Stimulated activated CD8-positive, alpha-beta memory T cell treated with anti-CD3 and anti-CD28 coated beads, Interleukin-7, amount 100 ng/mL, for 1 hour (primary cell): ENCODE measurements at places on chromosomes 6 and 20.

DNA sequence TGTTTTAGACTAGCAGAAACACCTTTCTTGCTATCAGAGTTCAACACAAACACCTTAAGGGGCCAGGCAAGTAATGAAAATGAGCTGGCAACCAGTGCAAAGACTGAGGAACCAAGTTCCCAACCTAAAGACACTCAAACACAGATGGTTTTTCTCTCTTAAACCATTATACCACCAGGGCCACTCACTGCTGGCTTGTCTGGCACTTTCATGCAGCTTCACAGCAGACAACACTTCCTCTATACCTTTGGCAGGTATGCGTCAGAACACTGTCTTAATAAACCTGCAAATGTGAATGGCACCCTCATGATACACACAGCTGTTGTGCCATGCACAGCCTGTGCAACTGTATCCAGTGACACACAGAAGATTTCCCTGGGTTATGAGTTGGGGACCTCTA is 41.6 kb downstream of the NFATC2 start:
- no peak for DNase-seq

GRCh38 chr6:106804346-106805335 is 169.9 kb downstream of the CD24 start:
- no peak for DNase-seq

GRCh38 chr6:148500402-148500801 is 157.8 kb downstream of the SASH1 start:
- DNase-seq = no peak

DNA sequence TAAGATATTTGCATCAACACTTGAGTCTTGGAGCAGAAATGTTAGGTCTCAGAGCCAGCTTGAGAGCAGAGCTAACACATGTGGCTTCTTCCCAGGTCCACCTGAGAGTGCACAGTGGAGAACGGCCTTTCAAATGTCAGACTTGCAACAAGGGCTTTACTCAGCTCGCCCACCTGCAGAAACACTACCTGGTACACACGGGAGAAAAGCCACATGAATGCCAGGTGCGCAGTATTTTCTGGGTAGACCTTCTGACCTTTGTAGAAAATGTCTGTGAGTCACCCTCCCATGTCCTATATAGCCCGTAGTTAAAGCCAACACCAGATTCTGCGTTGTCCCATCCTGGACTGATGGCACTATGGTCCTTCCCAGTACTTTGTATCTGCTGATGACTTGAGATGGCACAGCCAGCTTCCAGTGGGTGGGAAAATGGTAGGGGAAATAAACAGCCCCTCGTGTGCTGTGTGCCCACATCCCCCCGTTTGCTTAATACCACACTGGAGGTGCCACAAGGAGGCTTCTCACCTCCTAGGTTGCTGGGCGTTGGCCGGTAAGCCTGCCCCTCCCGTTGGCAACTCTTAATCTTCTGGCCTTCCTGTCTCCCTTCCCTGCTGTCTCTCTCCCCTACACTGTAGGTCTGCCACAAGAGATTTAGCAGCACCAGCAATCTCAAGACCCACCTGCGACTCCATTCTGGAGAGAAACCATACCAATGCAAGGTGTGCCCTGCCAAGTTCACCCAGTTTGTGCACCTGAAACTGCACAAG is 20.3 kb downstream of the PRDM1 start:
- no peak for DNase-seq

DNA sequence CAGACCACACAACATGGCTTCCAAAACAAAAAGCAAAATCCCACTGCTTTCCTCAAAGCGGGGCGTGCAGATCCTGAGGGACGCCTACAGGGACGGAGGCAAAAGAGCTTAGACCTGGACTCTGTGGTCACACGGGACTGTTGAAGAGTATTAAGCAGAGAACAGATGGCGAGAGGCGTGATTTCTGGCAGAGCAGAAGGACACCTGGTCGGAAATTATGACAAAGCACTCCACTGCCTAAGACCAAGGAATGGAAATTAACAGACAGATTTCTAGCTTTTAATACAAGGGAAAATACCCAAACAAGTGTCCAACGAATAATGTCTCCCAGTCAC is 15.4 kb downstream of the CST7 start:
- no peak for DNase-seq

DNA sequence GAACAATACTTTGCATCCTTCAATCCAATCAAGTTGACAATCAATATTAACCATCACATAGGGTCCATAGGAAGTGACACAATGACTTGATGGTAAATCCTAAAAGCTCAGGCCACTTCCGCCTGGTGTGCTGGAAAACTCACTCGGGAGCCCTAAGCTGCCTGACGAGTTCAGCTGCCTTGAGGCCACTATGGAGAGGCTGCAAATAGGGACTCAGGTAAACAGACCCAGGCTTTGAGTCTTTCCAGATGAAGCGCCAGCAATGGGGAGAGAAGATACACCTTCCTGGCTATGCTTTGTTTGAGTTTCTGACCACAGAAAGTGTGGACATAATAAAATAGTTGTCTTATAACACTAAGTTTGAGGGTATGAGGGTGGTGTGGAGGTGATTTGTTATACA is 112.6 kb downstream of the GPR63 start:
- DNase-seq = no peak

DNA sequence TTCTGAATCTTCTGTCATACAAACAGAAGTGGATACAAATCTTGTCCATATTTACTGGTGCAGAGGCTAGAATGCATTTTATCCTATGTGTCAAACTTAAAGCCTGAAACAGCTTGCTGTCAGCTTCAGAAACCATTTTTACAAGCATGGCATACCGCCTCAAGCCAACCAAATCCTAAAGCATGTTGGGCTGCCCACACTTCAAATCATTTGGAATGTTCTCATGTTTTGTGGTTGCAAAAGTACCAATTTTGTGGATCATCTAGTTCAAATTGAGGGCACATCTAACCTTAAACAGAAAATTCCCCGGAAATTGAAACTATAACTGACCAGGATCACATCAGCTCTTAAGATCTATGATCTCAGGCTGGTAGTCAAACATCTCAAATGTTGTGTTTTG is 3.2 kb downstream of the GPR63 start:
- DNase-seq = no peak

- DNase-seq = no peak
These were observed 7.7 kb upstream of the SEC63 start for GRCh38 chr6:107965746-107966145.

DNA sequence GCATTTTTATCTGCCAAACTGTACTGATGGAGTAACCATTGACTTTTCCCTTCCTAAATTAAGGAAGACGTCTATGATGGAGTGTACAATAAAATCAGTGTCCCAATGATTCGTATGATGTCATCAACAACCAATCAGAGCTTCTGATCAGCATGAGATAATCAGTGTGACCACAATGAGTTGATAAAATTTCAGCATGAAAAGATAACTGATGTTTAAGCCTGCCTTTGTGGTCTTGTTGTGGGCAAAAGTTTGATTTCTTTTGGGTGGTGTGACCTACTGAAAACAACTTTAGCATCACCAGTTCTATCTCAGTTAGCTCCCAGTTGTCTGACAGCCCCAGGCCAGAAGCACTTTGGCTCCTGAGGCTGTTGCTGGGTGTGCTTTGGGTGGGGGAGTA is 3.3 kb downstream of the PCIF1 start:
- no peak for DNase-seq

GRCh38 chr20:21048841-21049273 is 57.3 kb downstream of the LINC00237 start:
- peak; percentile 25 for DNase-seq

DNA sequence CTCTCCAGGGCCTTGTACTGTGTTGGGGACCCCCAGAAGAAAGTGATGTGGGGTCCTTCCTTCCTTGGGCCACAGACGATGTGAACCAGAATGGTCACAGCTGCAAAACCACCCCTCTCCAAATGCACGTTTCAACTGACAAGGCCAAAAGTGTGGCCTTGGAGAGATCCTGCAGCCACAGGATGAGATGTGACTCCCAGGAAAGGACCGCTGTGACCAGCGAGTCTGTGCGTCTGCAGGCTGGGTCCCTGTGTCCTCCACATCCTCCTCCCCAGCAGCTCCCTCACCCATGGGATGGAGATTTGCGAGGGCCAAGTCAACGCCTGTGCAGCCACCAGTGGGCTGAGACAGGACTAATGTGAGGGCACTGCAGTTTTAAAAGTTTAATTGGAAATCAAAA is 247.0 kb downstream of the ERMARD start:
- DNase-seq = no peak

DNA sequence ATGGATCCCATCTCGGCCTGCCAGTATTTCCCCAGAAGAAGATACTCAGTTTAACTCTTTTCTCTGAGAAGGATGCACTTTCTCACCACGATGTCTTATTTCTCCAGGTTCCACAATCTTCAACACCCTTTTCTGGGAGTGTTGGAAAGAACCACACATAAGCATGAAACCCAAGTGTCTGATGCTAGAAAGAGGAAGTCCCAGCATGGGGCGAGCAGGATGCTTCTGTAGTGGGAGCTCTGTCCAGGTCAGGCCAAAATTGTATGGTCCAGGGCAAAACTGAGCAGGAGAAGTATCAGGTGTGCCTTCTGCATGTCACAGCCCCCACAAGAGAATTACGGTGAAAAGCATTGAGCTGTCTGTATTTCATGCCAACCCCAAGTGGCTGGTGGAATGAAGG is 11.0 kb downstream of the TREM1 start:
- no peak for DNase-seq

GRCh38 chr6:29584821-29585220 is at the start of gene OR2H2:
Gene OR2H2 (plus strand): TSS chr6:29585121. CDS start chr6:29587945, 2,824 bp downstream.
- DNase-seq = no peak

DNA sequence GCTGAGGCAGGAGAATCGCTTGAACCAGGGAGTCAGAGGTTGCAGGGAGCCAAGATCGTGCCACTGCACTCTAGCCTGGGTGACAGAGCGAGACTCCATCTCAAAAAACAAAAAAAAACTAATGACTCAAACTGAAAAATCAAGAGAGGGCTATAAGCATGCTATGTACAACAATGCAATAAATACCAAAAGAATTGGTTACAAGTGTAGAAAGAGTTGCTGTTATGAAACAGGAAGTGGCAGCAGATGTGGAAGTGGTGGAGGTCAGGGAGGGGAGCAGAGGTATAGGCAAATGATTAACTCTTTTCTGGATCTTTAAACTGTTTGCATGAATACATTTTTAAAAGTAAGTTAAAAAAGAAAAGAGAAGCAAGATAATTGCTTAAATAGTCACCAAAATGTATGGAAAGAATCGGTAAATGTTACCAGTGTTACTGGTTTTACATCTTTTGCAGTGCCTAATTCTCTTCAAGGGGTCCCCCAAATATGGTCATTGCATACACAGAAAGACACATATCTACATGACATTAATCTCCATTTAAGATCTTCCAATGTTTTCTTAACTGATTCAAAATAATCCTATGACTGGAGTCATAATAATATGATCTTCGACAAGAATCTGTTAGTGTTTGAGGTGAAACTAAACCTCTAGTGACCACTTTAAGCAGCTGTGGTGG is 15.0 kb downstream of the CALHM6 start:
- DNase-seq = no peak

DNA sequence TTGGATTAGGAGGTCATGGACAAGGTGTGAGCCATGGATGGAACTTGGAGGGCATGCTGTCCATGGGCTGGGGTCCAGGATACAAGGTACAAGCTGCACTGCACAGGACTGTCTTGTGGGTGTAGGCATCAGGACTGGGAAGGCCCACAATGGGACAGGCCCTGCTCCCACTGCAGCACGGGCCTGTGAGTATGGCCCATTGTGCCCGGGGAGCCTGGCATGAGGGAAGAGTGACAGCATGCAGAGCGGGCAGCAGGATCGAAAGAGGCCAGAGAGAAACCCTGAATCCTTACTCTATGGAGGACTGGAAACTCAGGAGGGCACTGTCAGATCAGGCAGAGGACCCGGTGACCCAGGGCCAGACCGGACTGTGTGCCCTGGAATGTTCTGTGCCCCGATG is 211.3 kb downstream of the PREX1 start:
- no peak for DNase-seq

DNA sequence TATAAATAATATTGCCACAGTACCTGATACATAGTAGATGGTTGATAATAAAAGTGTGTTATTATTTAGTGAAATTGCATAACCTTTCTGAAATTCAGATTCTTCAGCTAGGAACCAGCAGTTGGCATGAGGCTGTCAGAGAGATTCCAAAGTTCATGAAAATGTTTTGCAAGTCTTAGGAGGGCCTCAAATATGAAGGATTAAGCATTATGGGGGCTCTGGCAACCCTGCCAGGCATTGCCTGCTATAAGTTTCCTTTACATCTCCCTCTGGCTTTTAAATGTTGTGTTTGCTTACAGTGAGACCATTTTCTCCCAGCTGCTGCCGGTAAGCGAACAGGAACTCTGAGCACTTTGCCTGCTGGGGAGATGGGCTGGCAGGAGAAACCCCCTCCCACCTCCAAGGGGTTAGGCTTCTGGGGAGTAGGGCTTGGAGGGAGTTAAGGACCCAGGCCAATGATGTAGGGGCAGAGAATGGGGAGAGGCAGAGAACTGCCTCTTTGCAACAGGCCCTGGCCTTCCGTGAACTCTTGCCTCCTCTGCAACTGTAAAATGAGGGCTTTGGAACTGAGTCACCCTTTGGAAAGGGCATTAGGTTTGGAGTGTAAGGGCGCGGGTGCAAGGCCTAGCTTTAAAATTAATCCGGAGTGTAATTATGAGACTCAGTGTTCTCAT is 33.2 kb upstream of the KIF3B start:
- no peak for DNase-seq

DNA sequence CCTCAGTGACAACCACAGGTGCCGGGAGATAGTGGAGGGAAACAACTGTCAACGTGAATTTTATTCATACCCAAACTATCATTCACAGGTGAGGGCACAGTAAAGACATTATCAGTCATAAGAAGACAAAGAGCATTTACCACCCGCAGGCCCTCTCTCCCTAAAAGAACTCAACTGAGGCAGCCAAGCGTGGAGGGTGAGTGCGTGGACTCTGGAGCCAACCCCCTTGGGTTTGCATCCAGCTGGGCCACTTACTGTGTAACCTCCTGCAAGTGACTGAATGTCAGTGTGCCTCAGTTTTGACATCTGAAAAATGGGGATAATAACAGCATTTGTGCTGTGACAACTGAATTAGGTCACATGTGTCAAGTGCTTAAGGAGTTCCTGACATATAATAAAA is 70.6 kb upstream of the KCNK16 start:
- DNase-seq = no peak

GRCh38 chr6:44388887-44389286 is 1.4 kb downstream of the CDC5L start:
- DNase-seq = no peak

GRCh38 chr6:144344646-144345045 is 59.5 kb downstream of the UTRN start:
- DNase-seq = no peak

DNA sequence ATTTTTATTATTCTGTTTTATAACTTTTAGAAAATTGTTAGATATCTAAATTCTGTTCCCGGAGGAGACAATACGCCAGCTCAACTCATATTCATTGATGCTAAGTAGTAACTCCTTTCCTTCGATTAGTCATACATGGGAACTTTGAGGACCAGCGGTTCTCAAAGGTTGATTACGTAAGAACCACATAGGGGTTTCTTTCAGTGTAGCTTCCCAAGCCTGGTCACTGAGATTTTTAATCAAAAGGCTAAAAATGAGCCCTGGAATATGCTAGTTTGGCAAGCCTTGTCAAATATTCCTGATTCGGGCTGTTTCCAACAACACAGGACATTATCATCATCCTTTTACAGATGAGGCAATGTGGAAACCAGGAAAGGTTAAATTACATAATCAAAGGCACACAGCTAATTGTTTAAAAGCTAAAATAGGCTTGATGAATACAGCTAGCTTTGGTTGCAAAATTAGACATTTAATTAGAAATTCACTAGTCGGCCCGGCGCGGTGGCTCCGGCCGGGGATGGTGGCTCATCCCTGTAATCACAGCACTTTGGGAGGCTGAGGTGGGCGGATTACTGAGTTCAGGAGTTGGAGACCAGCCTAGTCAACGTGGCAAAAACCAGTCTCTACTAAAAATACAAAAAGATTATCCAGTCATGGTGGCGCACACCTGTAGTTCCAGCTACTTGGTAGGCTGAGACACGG is 14.6 kb upstream of the MEI4 start:
- DNase-seq = no peak
